ENCODE measurements at places on chromosomes 12 and 14. TPM values are rescaled to one million over a fixed set of nuclear protein-coding genes. Genes with fewer than 3 reads are reported as not detected.

CLEC9A gene
- 0.09 TPM for total RNA-seq

AHSA1 gene
- total RNA-seq = 37.4 TPM

DNA sequence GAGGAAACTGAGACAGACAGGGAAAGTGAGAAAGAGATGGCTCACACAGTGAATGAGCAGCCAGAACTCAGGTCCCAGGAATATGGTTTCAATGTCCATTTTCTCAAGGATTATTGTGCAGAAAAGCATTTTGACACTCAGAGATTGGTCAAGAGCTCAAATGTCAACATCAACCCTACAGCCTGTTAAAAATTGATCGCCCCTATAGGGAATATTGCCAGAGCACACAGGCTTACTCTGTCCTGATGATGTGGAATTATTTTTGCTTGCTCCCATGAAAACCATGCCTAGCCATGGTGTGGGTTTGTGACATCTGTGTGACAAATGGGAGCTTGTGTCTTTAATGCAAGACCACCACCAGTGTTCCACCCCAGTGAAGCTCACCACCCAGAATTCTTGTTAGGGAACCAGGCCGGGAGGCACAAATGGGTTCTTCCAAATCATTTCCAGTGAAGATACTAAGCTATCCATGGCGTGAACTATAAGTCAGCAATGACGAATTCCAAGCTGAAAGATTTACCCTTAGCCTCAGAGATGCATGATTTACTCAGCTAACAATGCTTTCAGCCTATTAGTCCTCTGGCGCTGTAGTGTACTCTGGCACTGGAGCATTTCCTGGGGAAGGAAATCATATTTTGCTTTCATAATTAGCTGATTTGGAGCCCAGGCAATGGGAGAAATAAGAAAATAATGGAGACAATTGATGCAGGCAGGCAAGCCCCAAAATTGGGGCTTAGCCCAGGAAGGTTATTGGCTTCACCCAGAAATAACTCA, 1188.2 kb upstream of the TMEM132C start:
- DNase-seq = no peak
- H3K27me3 ChIP-seq = no peaks in the 10 kb centered on the region
- H3K4me3 ChIP-seq = no peak overlapping the region

GRCh38 chr12:75641031-75641780, 129.8 kb upstream of the KRR1 start:
- no peak for DNase-seq
- no peaks in the 10 kb centered on the region for H3K27me3 ChIP-seq
- H3K4me3 ChIP-seq = no peak overlapping the region
- H3K27ac ChIP-seq = no peak overlapping the region
- H3K36me3 ChIP-seq = no peaks in the 10 kb centered on the region

EEF1AKMT3 gene
- total RNA-seq = 16.8 TPM
